ENCODE measurements at places on chromosomes 11 and 22.

DNA sequence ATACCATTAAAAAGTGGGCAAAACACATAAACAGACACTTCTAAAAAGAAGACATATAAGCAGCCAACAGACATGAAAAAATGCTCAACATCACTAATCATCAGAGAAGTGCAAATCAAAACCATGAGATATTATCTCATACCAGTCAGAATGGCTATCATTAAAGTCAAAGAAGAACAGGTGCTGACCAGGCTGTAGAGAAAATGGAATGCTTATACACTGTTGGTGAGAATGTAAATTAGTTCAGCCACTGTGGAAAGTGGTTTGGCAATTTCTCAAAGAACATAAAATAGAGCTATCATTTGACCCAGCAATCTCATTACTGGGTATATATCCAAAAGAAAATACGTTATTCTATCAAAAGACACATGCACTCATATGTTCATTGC is 13.5 kb downstream of the OR2AT4 start:
- DNase-seq = no peak

- DNase-seq = no peak
These were observed 53.6 kb downstream of the NAV2 start for GRCh38 chr11:19766206-19766605.

GRCh38 chr11:35272391-35272902 is 133.5 kb downstream of the CD44 start:
- peak; percentile 43 for DNase-seq

- no peak for DNase-seq
These were observed 27.3 kb downstream of the CSTPP1 start for GRCh38 chr11:46963844-46964243.

DNA sequence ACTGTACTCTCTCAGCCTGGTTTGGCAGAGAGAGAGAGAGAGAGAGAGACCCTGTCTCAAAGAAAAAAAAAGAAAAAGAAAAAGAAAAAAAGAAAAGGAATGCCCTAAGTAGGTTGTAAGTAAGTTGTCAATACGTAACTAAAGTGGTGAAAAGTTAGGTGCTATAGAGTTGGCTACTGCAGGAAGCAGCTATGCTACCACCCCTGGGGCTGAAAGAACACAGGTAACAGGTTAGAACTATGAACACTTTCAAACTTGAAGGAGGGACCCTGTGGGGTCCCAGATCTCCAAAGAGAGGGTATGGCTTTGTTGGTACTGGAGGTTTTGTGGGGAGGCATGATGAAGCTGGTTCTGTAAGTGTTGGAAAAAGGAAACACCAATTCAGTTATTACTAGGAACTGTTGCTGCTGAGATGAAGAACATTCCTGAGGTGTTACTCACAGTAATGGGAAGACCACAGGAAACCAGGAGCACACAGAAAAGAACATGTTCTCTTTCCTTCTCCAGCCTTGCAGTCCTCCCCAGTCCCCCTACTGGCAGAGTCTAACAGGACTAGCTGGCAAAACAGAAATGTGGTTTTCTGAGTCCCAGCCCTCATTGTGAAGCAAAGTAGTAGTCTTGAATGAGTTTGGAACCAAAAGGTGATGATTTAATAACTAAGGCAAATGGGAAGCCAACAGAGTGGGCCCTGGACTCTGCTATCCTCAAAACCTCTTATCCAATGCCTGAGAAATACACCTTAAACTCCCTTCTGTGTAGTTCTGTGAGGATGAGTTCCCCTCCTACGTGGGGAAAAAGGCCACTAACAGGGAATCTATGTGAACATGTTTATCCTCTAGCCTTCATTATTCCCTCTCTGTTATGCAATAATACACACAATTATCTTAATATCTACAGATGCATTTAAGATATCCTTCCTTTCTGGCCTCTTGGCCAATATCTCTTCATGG is 427.0 kb upstream of the DDI1 start:
- no peak for DNase-seq

All from GM18507 (cell line).